ENCODE measurements at places on chromosomes 12 and 14.

- DNase-seq: no peak
These were observed 56.2 kb upstream of the VPS33A start for GRCh38 chr12:122322501-122322900.

DNA sequence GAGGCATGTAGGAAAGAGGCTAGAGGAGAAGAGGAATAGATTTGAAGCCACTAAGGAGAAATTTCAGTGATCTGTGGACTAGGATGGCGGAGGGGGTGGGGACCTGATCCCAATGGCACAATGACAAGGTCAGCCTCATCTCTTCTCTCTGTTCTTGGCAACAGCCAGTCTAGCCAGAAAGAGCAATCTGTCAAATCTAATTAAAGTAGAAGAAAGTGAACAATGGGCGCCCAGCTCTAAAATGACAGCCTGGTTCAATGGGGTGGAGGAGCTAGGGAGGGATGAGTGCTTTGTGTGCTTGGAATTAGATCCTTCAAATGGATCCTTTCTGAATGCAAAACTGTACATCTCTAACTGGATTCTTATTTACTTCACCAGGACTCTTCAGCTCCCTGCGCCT is 37.2 kb upstream of the TUBA1C start:
- DNase-seq: no peak

GRCh38 chr12:27517961-27518665 is 5.9 kb upstream of the PPFIBP1 start:
- no peak for DNase-seq

DNA sequence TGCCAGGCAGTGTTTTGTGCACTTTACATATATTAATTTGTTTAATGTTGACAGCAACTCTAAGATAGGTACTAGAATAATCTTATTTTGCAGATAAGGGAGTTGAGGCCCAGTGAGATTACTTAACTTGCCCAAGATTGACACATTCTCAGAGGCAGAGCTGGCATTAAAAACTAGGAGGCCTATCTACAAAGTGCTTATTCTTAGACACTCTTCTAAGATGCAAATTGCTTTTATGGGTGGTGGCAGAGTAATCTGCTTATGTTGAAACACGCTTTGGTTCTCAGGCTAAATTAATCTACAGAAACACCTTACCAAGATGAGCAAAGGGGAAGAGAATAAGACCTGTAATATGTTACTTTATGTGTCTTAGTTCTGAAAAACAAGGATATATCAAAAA is 7.2 kb downstream of the MGP start:
- no peak for DNase-seq

- no peak for DNase-seq
These were observed 89.0 kb upstream of the SFSWAP start for GRCh38 chr12:131621701-131622421.

- DNase-seq: no peak
These were observed 130.3 kb downstream of the NDUFA12 start for GRCh38 chr12:94872971-94873733.

GRCh38 chr12:76715332-76715731 is 48.6 kb upstream of the ZDHHC17 start:
- DNase-seq: no peak

- DNase-seq: peak; percentile 22
These were observed 58.1 kb upstream of the RMST start for GRCh38 chr12:97404543-97404942.

GRCh38 chr12:13786646-13787045 is 194.8 kb downstream of the GRIN2B start:
- no peak for DNase-seq

DNA sequence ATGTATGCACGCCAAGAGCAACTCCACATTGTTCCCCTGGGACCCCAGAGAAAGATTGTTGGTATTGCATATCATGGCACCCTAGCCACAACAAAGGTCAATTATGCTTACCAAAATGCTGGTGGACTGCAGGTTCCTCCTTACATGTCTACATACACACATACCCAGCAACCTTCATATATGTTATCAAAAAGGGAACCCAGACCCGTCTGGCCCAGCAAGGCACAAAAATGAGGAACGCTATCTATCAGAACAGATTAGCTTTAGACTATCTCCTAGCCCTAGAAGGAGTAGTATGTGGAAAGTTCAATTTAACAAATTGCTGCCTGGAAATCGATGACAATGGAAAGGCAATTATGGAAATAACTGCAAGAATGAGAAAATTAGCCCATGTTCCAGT is 61.5 kb downstream of the DHRS2 start:
- no peak for DNase-seq

DNA sequence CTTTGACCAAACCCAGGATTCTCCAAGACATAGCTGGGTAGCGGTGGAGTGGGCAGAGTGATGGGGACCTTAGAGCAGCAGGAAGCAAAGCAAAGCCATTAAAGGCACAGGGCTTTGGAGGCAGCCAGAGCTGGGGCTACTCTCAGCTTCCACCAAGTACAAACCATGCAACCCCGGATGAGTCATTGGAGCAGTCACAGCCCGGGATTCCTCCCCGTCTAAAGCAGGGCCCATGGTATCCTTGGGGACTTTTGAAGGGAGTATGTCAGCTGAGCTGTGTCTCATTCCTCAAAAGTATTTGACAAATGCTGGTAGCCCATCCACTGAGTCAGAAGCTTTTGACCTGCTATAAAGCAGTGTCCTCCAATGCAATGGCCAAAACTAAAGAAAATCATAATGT is 9.7 kb upstream of the IFI27 start:
- no peak for DNase-seq

- DNase-seq: no peak
These were observed 1.2 kb upstream of the LRP1-AS start for GRCh38 chr12:57148469-57149244.

GRCh38 chr14:55470025-55470424 is 29.6 kb upstream of the TBPL2 start:
- no peak for DNase-seq

GRCh38 chr12:83971781-83972180 is 940.8 kb downstream of the SLC6A15 start:
- no peak for DNase-seq

- no peak for DNase-seq
These were observed 9.9 kb downstream of the TBK1 start for GRCh38 chr12:64461634-64462414.

DNA sequence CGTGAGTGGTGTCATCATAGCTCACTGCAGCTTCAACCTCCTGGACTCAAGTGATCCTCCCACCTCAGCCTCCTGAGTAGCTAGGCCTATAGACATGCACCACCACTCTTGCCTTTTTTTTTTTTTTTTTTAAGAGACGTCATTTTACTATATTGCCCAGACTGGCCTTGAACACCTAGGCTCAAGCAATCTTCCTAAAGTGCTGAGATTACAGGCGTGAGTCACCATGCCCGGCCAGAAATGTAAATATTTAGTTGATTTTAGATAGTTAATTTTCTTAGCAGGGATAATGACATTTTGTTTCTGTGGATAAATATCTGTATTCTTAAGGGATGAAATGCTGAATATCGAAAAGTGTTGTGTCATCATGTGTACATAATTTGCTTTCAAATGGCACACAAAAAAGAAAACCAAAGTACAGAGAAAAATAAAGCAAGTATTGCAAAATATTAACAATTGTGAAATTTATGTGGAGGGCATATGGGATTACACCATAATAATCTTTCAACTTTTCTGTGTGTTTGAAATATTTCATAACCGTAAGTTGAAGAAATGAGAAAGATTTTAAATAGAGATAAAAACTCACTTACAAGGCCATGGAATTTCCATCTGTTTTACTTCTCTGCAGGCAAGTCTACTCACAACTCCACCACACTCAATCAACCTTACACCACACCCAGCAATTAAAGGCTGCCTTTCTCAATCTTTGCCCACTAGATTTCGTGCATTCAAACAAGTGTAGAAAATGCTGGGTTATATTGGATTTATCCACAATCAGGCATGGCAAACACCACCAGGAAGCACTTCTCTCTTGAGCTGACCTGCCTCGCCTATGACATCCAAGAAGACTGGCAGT is 93.7 kb downstream of the SPTSSA start:
- DNase-seq: no peak

GRCh38 chr14:59926534-59926933 is 6.6 kb downstream of the LRRC9 start:
- no peak for DNase-seq

DNA sequence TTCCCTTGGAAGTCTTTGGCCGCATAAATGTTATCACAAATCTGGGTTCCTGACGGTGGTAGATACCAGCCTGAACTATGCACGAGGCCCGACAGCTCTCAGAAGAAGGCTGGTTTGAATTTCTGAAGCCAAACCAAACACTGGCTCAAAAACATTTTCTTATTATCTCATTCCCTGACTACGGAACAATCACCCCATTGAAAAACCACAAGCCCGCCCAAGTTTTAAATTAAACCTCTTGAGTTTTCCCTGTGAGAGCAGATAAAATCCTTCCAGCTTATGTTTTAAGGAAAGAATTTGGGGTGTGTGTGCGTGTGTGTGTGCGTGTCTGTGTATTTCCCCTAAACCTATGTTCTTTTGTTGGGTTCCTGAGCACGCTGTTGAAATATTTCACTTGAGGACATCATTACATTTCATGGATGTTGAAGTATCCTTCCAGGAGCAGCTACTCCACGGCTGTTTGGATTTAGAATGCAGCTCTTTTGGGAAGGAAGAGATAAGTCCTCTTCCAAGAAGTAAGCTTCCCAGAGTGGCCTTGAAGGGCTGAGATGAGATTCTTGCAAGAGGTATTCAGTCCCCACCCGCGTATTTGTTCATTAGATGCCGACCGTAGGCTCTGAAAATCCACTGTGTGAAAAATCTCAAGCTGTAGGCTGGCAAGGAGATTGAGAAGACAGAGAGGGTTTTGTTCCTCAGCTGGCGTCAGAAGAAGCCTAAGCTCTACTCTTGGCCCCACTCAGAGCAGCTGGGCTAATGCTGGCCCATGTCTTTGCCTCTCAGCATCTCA is 131.0 kb upstream of the NCOR2 start:
- no peak for DNase-seq

GRCh38 chr14:103763730-103764488 is 48.3 kb downstream of the ZFYVE21 start:
- DNase-seq: no peak

- peak; percentile 8 for DNase-seq
These were observed 31.4 kb downstream of the CD9 start for GRCh38 chr12:6231359-6232268.

DNA sequence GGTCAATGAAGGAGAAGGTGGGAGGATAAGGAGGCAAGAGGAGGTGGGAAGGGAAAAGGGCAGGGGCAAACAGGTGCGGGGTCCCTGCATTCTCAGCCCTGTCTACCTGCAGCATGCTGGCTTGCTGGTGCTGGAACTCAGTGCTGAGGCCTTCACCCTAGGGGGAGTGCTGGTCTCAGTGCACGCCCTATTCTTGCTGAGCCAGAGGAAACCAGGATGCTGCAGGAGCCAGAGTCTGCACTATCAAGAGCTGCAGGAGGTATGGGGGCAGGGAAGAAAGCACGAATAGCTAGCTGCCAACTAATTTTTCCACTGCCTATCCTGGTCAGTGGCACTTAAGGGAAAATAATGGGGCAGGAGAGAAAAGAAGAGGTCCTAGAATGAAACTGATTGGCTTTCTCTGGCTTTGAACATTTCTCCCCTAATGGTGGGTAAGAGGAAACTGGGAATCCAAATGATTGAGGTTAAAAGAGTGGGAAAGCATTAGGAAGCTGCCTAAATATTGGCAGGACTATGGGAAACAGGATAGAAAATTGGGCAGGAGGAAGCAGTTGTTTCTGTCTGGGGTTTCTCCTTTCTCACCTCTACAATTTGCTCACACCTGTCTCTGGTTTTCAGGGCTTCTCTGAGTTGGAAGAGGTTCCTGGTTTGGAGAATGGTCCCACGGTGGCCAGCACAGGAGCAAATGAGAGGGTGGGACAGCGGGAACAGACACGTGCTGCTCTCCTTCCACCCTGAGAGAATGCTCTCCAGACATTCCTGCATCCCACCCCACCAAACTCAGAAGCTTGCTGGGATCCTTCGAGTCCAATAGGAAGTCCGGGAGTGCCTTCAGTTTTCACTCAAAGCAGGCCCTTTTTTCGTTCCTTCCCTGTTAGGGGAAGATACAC is 1.9 kb downstream of the TMEM253 start:
- no peak for DNase-seq

DNA sequence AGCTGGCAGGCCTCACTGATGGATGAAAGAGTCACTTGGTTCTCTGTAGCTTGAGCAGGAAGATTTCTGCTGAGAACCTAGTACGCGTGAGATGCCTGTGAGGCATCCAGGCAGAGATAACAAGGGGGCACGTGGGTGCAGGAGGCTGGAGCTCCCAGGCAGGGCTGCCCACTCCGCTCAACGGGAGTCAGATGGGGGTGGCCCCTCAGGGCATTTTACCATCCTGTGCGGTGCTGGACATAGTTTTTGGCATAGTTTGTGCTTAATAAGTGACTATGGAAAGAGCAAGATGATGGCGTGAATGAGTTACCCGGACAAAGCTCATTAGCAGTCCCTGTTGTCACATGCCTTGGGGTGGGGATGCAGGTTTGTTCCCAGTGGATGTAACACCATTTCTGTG is 182.8 kb downstream of the TSPAN9 start:
- DNase-seq: no peak

GRCh38 chr14:36661506-36662257 is at the start of gene PAX9:
TSS of gene PAX9 (plus strand) at chr14:36661860. CDS start at chr14:36662090, 230 bp downstream.
- peak; percentile 75 for DNase-seq

DNA sequence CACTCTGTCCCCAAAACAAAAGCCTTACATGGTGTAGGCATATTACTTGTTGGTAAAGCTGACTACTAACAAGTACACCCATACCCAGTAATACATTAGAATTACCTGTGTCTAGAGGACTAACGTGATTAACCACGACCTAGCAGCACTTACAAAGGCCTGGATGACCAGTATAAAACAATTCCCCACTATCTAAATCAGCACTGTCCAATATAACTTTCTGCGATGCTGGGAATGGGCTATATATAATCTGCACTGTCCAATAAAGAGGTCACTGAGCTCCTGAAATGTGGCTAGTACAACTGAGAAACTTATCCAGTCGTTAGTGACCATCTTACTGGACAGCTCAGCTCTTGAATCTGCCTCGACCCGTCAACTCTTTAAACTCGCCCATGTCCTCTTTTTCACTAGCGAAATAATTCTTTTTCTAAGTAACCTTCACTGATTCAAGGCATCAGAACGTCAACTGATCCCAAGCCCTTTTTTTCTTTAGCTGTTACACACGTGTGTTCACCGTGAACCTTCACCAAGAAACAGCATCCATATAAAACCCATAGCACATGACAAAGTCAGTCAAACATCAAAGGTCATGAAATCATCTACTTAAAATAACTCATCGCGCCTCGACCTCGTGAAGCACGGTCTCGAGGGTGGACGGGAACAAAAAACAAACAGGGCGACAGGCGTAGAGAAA is 905 bp upstream of the CIPC start:
- DNase-seq: no peak
